ENCODE measurements at places on chromosomes 4 and X. TPM values are rescaled to one million over a fixed set of nuclear protein-coding genes. Genes with fewer than 3 reads are reported as not detected.
A peak's percentile ranks its signal among the peaks of the same experiment; 100 is the strongest.

The SGCB gene
- total RNA-seq, result 28.2 TPM

The EDA gene
- total RNA-seq, result 15.1 TPM

The TSPAN7 gene
- total RNA-seq, result 15.7 TPM

- DNase-seq, result no peak
Measured at GRCh38 chr4:17155486-17155885, 257.0 kb upstream of the LDB2 start.

GRCh38 chr4:14340321-14340720 is 662.0 kb upstream of the CPEB2 start:
- no peak for DNase-seq

DNA sequence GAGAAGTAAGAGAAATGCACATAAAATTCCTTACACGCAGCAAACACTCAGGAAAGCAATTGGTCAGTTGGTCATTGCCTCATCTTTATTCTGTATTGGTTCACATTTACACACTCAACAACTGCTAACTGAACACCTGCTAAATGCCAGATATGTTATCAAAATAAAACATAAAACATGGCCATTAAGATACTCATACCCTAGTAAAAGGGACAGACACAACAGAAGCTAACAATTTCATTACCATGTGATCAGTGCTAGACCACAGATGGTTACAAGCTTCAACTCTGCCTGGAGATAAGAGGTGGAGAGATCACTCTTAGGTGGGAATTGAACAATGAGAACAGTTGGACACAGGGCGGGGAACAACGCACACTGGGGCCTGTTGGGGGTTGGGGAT is 26.2 kb downstream of the TEC start:
- DNase-seq, result no peak

- DNase-seq, result peak; percentile 68
Measured at GRCh38 chrX:40474205-40474626, 106.6 kb upstream of the ATP6AP2 start.

GRCh38 chrX:100072336-100072735 is 337.7 kb downstream of the PCDH19 start:
- no peak for DNase-seq
